Activated CD4-positive, alpha-beta T cell treated with anti-CD3 and anti-CD28 coated beads, Interleukin-2, amount 10 ng/mL, durations not matched to agents 24 days and 14 days (primary cell): ENCODE measurements at places on chromosomes 2 and 18.

DNA sequence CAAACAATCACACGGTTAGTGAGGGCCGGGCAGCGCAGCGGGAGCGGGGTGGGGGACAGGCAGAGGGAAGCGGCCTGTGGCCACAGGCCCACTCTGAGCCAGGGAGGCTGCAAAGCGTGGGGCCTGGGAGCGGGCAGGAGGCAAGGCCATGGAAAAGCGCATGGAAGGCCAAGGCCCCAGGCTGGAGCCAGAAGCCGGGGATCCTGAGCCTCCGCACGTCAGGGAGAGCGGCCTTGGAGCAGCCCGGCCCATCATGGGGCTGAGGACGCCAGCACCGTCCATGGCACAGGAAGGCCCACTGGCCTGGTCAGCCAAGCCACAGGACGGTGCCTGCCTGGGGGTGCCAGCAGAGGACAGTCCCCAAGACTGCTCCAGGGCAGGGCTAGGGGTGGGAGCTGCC, 43.1 kb downstream of the AQP12A start:
- no peak for DNase-seq

DNA sequence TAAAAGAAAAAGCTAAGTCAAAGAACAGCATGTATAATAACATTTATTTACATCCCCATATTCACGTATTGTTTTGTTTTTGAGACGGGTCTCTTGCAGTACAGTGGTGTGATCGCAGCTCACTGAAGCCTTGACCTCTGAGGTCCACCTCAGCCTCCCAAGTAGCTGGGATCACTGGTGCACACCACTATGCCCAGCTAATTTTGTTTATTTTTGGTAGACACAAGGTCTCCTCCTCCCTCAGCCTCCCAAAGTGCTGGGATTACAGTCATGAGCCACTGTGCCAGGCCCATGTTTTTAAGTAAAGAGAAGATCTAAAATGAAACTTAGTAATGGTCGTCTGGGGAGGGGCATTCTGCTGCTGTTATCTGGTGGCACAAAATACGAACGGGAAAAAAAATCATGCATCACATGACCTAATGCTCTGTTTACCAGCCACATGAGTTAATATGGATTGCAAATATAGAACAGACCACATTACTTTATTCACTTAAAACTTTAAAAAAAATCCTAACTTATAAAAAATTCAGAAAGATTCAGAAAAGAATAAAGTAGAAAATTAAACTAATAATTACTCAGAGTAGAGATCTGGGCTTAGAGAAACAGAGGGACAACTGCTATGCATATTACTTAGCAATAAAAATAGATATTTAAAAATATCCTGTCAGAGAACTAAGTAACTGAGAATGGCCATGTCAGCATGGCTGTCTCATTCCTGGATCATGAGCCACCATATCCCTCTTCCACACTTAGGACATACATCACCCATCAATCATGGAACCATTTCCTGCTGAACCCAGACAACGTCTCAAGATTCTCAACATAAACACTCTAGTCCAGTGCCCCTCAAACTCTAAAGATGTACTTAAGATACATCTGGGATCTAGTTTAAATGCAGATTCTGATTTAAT, 7.3 kb downstream of the MMADHC start:
- DNase-seq = no peak

DNA sequence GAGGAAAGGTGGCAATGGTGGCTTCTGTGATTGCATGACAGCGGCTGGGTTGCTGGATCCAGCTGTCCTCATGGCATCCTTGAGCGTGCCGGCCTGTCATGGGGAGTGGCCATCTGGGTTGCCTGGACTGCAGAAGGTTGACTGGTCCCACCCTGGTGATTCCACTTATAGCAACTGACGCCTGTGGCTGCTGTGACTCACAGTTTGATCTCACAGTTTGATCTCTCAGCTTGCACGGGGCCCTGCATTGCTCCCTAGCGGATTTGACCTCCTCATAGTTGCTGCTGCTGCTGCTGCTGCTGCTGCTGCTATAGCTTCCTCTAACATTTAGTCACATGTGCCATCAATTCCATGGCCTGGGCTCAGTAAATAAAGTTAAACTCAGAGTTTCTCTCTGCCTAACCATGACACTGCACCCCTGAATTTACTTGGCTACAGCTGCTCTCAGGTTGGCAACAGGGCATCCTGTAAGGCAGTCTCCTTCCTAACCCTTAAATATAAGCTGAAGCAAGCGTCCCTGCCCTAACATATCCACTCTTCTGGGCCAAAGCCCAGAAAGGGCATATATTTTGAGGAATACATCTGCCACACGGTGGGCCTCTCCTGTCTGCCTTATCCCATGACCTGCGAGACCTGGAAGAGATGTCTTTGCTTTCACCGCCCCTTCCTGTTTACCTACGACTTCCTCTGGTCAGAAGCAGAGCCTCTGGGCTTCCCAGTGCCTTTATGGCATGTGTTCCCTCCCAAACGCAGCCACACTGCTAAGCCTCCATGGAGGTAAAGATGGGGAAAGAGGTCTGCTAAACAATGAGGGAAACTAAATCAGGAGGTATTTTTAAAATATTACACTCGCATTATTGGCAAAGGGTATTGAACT, 37.8 kb upstream of the CCDC150 start:
- DNase-seq = no peak

- no peak for DNase-seq
Observed at GRCh38 chr2:117856415-117857210, 42.1 kb downstream of the DDX18 start.

DNA sequence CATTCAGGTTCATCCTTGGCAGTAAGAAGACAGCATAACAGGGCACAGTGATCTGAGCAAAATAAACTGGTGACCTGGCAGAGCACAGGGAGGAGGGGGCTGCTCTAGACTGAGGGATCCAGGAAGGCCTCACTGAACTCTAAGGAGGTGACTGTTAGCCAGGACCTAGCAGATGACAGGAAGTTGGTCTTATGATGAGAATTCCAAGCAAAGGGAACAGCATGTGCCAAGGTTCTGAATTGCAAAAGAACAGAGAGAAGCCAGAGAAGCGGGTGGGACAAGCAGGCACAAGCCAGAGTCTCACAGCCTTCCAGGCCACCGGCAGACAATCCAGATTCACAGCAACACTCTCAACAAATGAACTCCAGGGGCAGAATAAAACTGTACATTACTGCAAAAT, 152.7 kb upstream of the PTPRM start:
- no peak for DNase-seq

DNA sequence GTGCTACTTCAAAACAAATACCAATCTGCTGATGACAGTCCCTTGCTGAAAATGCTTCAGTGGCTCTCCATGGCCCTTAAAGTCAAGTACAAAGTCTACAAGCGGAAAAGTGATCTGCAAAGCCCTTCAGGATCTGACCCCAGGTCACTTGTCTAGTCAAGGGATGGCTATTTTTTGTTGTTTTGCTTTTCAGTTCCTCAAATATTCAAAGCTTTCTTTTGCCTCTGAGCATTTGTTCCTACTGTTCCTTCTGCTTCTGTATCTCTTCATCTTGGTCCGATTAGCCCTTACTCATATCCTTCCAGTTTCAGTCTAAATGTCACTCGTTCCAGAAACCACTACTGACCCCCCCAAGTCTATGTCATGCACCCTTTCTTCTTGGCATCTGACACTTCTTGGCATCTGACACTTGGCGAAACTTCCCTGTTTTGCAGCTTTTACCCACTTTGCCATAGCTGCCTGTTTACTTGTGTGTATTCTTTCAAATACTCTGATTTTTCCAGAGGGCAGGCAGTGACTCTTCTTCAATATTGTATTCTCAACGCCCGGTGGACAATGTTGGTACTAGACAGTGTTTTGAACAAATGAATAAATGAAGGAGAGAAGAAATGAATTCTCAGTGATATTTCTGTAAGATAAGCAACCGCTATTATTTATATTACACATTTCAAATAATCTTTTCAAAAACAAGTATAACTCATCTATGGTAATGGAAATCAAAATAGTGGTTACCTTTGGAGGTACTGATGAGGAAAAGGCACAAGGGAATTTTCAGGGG, 175.9 kb upstream of the FN1 start:
- DNase-seq = no peak
